ENCODE measurements at places on chromosomes 4 and X.
A peak's percentile ranks its signal among the peaks of the same experiment; 100 is the strongest.

DNA sequence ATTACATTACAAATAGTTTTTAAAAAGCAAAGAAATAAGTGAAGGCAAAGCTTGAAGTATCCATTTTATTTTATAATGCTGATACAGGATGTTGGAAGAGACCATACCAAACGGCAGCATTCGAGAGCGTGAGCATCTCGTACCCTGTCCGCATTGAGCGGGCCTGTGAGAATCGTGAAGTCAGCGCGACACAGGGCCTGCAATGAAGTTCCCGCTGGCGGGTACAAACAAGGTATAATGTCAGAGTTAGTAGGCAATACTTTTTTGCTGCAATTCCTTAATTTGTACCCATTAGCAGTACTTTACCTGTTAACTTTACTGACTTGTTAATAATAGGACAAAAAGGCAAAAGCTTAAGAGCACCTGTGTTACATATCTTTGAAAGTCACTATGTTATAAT, 19.0 kb downstream of the HNRNPD start:
- no peak for DNase-seq

DNA sequence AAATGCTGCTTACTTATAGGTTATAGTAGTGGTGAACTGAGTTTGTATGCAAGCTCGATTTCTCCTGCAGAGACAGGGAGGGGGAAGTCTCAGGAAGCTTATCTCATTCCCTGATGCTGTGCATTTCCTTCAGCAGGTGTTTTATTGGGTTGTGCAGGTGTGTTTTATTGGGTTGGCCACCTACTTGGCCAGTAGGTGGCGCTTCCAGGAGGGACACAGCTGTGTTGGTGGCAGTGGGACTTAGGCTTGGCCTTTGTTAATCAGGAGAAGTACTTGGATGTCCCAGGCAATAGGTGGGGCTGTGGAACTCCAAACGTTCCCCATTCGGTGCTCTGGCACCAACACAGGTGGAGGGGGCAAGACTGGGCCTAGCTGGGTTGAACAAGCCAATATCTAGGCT, 196.0 kb upstream of the DCAF8L1 start:
- no peak for DNase-seq

GRCh38 chr4:39524161-39524957, 2.9 kb downstream of the UGDH start:
- no peak for DNase-seq

DNA sequence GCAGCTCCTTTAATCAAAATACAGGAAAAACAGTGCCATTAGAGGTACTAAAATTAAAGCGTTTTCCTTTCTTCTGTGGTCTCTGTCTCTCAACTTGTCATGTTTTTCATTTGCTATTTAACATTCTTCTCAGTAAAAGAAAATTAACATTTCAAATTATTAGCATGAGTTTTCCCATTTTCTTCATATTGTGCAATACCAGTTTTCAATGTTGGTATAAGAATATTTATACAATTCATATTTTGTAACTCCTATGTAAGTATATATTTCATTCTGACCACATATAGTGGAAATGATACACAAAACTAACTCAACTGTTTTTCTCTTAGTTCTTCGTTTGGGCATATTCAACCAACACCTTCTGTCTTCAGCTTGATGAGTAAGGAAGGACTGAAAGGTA, 308.3 kb downstream of the HS3ST1 start:
- DNase-seq: no peak

DNA sequence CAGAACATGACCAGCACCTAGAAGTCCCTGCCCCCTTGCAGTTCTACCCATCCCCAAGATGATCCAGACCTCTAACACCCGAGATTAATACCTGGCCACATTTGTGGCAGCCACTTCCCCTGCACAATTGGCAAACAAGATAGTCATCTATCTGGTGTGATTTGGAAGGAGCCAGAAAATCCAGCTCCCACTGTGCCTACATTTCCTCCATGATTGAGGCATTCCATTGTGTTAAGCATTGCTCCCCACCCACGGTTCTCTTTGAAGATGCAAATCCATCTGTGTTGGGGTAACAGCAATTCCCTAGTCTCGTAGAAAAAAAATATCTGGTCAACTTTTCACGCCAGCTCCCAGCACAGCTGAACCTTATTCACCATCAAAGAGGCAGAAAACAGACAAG, 405.0 kb downstream of the BCOR start:
- DNase-seq: no peak

GRCh38 chrX:129731228-129731627, 7.6 kb upstream of the XPNPEP2 start:
- DNase-seq: no peak

- no peak for DNase-seq
Observed at GRCh38 chr4:121765368-121765705, 373 bp upstream of the SMIM43 start.

DNA sequence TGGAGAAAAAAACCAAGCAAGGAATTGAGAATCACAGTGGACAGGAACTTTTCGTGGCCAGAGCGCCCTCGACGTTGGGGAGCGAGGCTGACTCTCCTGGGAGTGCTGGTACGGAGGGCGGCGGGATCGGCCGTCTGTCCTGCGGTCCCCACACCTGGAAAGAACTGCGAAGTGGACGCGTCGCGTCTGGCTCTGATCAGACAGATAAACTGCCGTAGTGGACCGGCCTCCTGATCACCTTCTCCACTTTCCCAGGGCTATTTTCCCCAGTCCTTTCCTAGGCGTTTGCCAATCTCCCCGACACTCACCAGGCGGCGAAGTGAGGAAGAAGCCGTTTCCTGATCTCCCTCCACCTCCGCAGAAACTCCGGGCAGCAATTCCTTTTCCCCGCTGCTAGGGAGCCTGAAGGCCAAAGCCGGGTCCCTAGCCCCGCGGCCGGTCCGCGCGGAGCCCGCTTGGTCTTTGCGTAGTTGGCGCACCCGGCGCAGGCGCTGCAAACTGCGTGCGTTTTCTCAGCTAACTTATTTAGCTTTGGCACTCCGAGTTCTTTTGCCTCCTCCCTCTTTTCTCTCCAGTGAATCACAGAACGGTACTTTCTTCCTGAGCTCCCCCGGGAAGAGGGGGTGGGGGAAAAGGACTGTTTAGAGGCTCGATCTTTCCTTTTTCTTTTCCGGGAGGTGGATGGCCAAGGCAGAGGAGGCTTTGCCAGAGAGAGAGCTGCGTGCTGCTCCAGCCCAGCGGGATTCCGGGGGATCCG, at the start of gene ARSJ:
Gene ARSJ, minus strand, starts transcription at position 500 of the 757 bp plus-strand sequence. CDS start 813 bp downstream, outside the sequence.
- peak; percentile 20 for DNase-seq

DNA sequence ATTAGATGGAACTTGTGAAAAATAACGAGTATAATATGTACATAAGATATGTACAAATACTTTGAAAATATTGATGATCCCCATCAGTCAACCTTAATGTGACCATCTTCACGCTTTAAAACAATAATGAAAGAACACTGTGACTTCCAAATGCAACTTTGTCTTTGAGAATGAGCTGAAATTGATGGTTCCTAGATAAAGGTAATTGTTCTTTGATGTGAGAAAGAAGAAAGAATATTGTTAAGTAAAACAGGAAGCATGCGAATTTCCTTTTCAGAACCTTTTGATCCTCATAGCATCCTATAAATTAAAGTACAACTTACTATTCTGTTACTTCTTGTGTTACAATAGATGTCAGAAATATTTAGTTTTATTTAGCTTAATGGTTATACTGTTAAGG, 22.2 kb downstream of the IL2 start:
- no peak for DNase-seq

All from stimulated activated CD4-positive, alpha-beta T cell treated with anti-CD3 and anti-CD28 coated beads, Interleukin-2, amount 100 ng/mL, for 48 hours (primary cell).